ENCODE measurements at places on chromosomes 1 and 21.

DNA sequence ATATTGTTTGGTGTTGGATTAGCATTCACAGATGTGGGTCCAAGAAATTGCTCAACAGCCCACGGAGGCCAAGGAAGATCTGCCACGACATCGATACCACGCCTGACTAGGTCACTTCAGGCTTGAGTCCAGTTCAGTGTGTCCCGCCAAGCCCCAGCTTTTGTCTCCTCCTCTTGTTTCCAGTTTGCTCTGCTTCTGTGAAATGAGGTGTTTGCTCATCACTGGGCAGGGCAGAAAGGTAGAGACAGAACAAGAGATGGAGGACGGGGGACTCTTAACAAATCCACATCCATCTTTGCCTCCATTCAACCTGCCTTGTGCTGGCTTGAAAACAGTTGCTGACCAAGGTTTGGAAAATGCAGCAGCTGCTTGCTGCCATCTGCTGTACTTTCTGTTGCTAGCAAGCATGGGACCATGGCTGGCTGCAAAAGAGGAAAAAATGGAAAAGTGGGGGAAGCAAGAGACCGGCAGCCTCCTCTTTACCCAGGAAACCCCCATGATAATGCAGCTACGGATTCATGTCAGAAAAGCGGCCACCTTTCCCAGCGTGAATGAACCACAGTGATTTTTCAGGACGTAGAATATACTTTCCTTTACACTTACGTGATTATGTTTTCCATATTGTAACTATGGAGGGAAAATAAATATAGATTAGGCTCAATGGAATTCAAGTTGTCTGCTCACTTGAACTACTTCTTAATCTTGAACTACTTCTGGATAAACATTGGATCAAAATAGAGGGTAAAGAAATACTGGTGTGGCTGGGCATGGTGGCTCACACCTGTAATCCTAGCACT, 80.2 kb upstream of the GREM2 start:
- peak; percentile 6 for DNase-seq

GRCh38 chr1:229784834-229785233, 158.8 kb downstream of the URB2 start:
- DNase-seq = no peak

DNA sequence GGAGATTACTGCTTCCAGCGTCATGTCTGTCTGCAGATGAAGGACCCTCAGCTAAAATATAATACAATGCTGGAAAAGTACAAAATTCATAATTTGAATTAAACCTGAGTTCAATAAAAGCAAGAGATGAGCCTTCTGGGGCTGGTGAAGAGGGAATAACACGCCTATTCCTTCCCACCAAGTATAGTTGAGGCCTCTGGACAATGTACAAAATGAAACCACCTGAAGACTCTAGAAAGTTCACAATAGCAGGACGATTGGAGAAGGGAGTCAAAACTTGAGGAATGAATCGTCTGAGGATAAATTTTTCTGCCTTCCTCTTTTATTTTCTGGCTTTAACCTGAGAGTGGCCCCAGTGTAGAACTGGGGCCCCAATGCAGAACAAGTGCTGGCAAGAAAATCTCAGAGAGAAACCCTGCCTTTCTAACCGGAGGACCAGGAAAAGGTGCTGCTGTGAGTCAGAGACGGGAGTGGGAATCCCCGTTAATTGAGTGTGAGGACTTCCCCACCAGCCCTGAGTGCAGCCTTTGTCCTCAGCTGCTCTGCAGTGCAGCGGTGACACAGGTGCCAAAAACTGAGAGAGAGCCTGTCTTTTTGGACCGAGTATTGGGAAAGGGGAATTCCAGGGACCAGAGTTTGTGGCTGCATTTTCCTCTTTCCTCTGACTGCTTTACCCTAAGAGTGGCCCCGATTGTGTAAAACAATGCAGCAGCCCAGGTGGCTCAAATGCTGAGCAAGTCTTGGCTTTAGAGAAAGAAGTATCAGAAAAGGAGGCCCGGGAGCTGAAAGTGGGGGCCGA, 264.9 kb downstream of the DYRK1A start:
- DNase-seq = no peak

- DNase-seq = no peak
These were observed 60.7 kb upstream of the CDC42BPA start for GRCh38 chr1:227378871-227379554.

DNA sequence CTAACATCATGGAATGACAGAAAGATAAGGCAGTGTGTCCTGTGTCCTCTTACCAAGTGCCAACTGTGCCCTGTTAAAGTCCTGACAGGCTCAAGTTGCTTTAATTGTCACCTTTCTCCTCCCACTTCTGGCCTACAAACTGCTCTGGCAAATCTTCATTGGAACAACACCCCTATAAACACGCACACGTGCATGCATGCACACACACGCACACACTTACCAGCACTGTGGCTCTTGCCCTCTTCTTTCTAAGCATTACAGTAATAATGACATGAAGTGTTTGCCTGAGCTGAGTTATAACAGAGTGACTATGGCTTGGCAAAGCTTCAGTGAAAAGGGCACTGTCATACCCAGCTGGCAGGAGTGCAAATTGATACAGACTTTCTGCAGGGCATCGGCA, 82.3 kb upstream of the SYT6 start:
- DNase-seq = peak; percentile 9

DNA sequence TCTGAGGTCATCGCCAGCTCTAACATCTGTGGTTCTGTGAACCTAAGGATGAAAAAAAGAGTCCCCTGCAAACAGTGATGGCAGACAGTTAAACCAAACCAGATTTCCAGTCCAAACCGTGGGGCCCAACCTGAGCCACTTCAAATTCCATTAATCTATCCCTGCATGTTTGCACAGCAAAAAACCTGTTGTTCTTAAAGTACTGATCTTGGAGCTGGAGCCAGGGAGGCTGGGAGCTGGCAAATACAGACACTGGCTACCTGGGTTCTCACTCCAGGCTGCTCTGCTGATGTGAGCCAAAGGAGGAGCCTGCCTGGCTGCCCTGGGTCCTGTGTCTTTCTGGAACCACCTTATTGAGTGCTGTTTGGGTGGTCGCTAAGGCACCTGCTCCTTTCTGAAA, 16.4 kb downstream of the LDLRAD1 start:
- no peak for DNase-seq

DNA sequence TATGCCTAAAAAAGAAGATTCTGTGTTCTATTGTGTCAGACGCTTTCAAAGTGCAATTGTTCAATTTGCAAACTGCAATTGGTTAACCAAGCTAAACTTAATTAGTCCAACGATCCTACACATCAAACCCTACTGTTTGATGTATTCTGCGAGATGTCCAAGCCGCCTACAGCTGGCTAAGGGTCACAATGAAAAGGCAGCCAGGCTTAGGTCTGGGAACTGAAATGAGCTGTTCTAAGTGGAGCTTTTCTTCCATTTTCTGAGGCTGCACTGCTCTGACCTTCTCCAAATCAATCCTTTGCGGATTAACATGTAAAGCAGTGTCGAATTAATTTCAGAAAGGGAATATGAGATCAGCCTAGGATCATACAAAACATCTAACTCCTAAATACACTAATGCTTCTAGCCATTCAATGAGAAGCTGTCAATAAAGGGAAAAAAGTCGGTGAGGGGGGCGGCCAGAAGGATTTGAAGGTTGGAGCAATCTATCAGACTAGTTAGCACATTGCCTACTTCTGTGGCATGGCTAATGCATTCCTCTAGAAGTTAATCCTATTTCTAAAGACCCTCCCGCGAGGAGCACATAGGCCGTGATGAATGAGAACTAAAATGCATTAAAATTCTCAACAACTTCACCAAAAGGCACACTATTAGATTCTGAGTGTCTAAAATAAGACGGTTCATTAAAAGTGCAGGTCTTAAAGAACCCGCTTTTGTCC, 119.0 kb downstream of the SIM2 start:
- no peak for DNase-seq

Data from NCI-H2081 treated with DMSO at 0.1 percent for 48 hours (cell line).